T follicular helper cell (primary cell): ENCODE measurements at places on chromosomes 5 and 9.

DNA sequence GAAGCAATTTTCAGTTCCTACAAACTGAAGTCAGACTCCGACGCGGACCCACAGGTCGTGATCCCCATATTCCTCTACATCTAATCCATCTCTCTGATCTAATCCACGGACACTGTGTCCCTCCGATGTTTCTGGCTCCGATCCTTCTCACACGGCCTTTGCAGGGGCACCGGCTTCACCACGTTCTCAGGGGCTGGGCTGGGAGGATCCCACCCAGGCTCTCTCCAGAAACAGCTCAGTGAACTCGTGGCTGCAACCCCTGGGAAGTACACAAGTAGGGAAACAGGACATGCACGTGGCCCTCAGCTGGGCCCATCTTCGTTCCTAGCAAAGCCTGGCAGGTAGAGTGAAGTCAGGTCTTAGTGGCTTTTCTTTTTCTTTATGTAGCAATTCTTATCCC lies 49.1 kb upstream of the OLFM1 start:
- no peak for DNase-seq

- DNase-seq, result no peak
Measured at GRCh38 chr5:158268286-158268685, 409.3 kb upstream of the CLINT1 start.

- no peak for DNase-seq
Measured at GRCh38 chr5:93422652-93423280, 158.3 kb downstream of the NR2F1-AS1 start.

- no peak for DNase-seq
Measured at GRCh38 chr9:127999461-127999860, 18.7 kb upstream of the EEIG1 start.
